Right cardiac atrium (tissue), 5 donors: ENCODE measurements at places on chromosomes 7 and 10. TPM values are rescaled to one million over a fixed set of nuclear protein-coding genes. Genes with fewer than 3 reads are reported as not detected.
A peak's percentile ranks its signal among the peaks of the same experiment; 100 is the strongest.

DNA sequence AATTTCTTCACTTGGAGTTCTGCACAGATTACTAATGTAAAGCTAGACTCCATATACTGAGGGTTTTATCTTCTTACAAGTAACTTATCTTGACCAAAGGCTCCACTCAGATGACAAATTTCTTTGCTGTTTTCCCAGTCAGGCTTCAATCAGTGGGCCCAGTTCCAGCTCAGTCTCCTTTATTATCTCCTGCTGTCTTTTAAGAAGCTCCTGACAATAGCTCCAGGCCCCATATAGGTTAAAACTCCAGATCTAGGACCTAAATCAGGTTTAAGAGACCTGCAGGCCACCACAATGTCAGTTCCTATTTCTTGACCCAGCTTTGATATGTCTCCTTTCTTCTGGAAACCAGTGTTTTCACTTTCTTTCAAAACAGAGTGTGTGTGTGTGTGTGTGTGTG lies 165.2 kb downstream of the RELN start:
- no peak for DNase-seq

Gene AKR1C8
- 0.63 TPM for total RNA-seq

GRCh38 chr7:89514970-89515369 lies 639.3 kb upstream of the STEAP1 start:
- no peak for DNase-seq

GRCh38 chr10:96902731-96903358 lies 70.7 kb downstream of the LCOR start:
- no peak for DNase-seq

- DNase-seq, result peak; percentile 71
Observed at GRCh38 chr7:98240961-98241673, 10.9 kb downstream of the TECPR1 start.

GRCh38 chr10:104642658-104643302 lies 1.7 kb downstream of the SORCS3 start:
- peak; percentile 64 for DNase-seq

- DNase-seq, result no peak
Observed at GRCh38 chr10:28872587-28873165, 195.4 kb downstream of the BAMBI start.

Gene SPAM1
- total RNA-seq, result not detected
